Stimulated activated CD4-positive, alpha-beta T cell treated with anti-CD3 and anti-CD28 coated beads, TNF-alpha, amount 100 ng/mL, for 24 hours (primary cell): ENCODE measurements at places on chromosomes 6 and 20.

GRCh38 chr20:3461211-3461771, 9.5 kb upstream of the ATRN start:
- DNase-seq = no peak

DNA sequence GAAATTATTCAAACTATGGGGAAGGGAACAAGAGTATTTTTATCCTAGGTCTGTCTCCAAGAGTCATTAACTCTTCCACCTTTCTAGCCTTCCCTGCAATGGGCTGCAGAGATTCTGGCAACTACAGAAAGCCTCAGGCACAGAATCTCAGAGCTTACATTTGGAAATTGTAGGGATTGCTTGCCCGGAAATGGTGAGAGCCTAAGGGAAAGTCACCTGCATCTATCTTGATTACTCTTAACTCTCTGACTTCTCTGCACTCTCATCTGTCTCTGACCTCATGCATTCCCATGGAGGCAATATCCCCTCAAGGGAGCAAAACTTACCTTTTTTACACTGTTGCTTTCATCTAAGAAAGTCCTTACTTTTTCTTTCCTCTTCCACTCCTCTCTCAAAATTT, 513.2 kb upstream of the MARCKS start:
- no peak for DNase-seq

GRCh38 chr6:21420146-21420878, 173.2 kb upstream of the SOX4 start:
- DNase-seq = no peak

DNA sequence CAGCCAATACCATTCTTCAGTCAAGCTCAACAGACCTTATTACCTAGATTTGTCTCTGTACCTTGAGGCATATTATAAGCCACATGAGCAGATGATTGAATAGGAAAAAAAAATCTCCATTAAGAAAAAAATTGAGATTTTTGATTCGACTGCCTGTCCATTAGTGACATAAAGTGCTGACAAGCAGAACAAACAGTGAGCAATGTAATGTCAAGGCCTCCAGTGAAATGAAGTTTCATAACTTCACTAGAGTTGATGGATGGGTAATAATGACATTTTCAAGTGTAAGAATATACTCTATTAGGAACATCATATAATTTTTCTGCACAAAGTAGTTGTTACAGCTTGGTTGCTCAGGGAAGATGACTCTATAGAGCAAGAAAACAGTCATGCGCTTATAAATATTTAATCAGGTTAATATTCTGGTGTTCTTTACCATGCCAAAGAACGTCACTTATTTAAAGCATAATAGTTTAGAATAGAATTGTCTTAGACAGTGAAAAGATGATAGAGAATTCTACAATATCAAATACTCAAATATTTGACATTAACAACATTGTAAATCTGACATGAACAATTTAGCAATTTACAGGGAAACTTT, 783.7 kb downstream of the EPHA7 start:
- DNase-seq = no peak

GRCh38 chr20:56002908-56003800, 2.2 kb downstream of the CBLN4 start:
- no peak for DNase-seq

DNA sequence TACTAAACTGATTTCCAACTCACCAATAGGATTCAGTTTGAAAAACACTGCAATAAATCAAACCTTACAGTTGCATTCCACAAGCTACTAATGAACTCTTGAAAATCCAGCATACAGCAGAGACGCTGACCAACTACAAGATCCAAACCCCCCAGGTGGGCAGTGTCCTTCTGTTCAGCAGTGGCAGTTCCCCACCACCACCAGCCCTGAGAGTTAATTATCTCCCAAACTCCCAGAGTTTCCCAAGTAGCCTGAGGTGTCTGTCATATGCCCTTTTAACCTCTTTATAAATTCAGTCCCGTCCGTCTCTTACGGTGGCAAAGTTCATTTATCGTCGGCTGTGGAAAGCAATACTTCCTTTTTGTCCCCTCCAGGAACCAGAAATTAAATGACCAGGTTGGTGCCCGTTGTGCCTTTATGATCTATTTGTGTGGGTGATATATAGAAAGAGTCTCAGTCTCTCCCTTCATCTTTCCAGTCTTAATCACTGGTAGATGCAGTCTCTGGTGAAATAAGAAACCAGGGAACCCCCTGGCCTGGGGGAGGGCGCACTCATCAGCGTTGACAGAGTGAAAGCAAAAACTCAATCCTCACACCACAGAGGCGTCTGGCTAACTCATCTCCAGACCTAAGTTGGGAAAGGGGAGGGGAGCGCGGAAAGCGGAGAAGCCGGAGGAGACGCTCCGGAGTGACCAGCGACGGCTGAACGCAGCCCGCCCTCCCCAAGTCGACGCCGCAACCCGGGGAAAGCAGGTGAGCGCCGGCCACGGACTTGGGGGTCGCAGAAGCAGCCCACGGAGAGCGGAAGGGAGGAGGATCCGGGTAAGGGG, 717 bp downstream of the MRPL14 start:
- peak; percentile 70 for DNase-seq

DNA sequence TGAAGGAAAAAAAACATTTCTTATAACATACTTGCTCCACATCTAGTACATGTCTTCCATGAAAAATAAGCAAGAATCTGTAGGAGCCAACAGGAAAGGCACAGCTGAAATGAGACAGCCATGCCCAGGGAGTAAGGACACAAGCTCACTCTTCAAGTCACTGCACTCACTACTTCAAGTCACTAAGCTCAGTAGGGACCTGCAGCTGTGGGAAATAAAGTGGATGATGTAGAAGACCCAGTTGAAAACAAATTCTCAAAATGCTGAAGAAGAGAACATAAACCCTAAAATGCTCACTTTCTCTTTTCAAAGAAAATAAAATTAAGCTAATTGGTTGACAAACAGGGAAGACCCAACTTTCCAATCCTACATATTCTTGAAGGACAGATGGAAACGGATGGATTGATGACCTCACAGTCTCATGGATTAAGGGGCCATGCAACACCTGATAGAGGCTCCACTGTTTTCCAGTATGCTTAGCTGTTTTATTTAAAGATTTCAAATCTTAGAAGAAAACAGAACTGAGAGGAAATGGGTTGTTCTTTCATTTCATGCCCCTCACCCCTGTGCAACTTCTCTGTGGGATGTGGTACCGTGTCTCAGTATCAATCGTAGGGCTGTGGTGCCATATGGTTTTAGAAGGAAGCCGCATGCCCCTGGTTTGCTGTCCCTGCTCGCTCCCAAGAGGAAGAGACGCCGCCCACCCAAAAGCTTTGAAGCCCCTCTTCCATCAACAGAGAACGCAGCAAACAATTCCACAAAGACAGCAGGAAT, 133.3 kb downstream of the WDR27 start:
- no peak for DNase-seq

GRCh38 chr6:143536866-143537691, 25.6 kb upstream of the FUCA2 start:
- DNase-seq = no peak

DNA sequence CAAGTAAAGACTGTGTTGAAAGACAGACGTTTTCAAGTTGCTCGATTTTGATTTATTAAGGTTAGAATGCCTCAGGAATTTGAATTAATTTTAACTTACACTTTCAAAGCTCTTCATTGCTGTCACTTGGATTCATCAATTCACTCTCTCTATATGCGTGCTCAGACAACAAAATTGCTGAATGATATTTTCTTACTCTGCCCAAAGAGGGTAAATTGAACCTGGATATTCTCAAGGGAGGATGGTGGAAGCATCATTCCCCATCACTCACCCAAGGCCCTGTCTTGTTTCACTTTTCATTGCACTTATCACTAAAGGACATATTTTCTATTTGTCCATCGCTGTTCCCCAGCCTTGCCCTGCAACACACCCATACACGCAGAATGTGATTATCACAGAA, 102.3 kb downstream of the PDE7B start:
- no peak for DNase-seq

GRCh38 chr6:1612974-1613306, 3.2 kb downstream of the FOXC1 start:
- no peak for DNase-seq

DNA sequence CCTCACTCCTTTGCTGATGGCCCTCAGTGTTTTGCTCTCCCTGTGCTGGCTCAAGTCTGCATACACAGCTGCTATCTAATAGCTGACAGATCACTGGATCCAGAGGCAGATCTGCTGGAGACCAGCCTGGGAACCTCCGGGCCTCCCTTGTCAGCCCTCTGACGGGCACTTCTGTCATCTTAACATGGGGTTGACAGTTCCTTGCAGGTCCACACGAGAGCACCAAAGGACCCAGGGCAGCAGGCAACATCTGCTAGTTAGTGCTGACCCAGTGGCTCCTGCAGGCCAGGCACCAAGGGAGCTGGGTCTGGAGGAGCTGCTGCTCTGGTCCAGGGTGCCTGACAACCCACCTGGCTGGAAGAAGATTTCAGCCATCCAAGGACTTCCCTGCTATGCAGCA, 208.1 kb downstream of the UST start:
- DNase-seq = no peak

DNA sequence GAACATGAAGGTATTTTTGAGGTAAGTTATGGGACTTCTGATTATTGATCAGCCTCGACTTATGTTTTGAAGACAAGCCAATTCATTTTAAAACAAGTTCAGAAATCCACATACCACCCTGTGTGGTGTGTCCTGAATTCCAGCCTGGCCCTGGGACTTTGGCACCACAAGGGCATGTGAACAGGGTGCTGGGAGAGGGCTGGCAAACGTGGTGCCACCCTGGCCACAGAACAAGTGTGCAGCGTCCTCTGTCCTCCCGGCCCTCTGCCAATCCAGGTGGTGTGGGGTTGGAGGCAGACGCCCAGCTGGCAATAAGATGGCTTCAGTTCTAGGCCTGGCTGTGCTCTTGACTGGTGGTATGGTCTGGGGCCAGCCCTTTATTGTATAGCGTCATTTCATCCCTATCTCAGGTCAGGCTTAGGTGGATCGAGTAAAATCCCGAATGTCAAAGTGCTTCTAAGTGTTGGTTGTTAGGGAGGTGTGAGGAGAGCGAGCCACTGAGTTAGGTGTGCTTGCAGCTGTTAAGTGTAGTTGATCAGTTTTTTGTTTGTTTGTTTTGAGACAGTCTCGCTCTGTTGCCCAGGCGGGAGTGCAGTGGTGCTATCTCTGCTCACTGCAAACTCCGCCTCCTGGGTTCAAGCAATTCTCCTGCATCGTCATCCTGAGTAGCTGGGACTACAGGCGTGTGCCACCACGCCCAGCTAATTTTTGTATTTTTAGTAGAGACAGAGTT, 84.2 kb downstream of the RNF144B start:
- DNase-seq = no peak

DNA sequence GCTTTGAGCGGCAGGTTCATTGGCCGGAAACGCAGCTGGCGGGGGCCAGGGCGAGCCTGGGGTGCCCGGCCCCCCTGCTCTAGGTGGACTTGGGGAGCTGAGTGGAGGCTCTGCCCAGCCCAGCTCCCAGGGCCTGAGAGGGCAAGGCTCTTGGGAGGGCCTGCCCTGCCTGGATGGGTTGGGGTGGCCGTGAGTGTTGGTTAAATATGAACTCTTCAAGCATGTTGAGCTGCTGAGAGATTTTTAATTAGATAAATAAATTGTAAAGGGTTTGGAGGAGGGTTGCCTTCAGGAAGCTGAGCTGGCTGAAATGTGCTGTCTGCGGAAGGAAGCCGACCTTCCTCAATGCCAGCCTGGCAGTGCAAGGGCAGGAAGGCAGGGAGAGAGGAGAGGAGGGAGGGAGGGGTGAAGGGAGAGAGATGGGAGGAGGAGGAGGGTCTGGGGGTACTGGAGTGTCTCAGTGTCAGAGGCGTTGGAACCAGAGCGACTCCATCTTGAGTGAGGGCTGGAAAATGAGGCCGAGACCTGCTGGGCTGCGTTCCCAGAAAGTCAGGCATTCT, 39.4 kb upstream of the PMEPA1 start:
- no peak for DNase-seq

GRCh38 chr6:53069427-53069826, 4.2 kb downstream of the FBXO9 start:
- no peak for DNase-seq

GRCh38 chr20:52142757-52143156, 48.8 kb downstream of the ZFP64 start:
- no peak for DNase-seq

GRCh38 chr20:15251171-15251570, 913.8 kb upstream of the FLRT3 start:
- DNase-seq = no peak

DNA sequence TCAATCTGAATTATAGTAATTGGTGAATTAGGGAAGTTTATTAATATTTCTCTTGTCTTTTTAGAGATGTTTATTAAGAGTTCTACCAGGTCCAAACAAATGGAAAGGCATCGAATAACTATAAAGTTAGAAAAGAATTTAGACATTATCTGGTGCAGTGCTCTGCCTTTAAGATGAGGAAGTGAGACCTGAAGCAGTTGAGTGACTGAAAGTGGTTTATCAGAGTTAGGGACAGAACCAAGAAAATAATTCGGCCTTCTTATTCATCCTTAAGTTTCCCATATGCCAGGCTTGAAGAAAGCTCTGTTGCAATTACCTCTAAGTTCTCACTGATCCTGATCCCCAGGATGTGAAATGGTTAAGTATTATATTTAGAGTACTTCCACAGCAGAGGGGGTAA, 94.2 kb upstream of the FLRT3 start:
- DNase-seq = no peak

DNA sequence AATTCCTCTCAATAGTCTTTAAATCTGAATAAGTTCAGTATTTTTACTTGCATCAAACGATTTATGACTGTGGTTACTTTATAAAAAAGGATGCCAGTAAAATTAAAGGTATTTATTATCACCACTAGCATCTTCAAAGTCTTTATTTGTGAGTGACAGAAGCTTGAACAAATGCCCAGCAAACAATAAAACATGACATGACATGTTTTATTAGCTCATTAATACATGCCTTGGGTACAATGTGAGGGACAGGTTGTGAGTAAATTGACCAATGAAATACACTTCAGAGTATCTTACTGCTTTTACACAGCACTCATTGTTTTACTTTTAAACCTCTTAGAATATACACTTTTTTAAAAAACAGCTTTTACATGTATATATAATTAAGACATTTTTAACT, 113.4 kb upstream of the BEND3 start:
- DNase-seq = no peak

DNA sequence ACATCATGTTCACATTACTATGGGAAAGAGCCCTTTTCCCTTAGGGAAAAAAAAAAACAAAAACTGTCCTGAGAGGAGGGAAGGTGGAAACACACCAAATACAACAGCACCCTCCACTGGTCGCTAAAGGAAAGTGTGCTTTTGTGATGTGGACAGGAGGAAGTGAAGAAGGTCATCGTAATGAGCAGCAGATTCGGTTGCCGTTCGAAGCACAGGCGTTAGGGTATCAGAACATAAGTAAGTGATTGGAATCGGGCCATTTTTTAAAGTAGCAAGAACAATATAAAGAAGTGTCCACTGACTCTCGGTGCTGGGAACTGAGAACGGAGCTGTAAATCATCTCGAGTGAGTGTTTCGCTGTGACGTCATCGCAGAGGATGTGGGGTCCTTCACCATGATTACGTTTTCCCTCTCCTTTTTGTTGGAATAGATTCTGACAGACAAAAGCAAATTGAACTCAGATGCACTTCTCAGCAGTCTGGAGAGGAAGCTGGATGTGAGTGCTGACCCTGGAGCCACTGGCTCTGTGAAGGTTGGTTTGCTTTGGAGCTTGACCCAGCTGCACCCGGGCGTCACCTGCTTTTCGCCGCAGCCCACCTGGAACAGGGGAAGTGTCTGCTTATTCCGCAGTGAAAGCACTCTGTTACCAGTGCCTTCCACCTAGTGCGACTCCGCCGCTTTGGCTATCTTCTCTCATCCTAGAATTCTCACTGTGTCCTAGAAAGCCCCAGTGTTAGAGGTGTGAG, 203.6 kb upstream of the GMDS start:
- DNase-seq = no peak

GRCh38 chr20:47818016-47818415, 32.7 kb upstream of the SULF2 start:
- no peak for DNase-seq

- DNase-seq = no peak
Observed at GRCh38 chr20:768426-768978, at the start of gene SLC52A3. Gene SLC52A3 (minus strand): TSS chr20:768500. CDS start chr20:765774, 2,726 bp downstream.
